ENCODE measurements at places on chromosomes 1 and 21.

DNA sequence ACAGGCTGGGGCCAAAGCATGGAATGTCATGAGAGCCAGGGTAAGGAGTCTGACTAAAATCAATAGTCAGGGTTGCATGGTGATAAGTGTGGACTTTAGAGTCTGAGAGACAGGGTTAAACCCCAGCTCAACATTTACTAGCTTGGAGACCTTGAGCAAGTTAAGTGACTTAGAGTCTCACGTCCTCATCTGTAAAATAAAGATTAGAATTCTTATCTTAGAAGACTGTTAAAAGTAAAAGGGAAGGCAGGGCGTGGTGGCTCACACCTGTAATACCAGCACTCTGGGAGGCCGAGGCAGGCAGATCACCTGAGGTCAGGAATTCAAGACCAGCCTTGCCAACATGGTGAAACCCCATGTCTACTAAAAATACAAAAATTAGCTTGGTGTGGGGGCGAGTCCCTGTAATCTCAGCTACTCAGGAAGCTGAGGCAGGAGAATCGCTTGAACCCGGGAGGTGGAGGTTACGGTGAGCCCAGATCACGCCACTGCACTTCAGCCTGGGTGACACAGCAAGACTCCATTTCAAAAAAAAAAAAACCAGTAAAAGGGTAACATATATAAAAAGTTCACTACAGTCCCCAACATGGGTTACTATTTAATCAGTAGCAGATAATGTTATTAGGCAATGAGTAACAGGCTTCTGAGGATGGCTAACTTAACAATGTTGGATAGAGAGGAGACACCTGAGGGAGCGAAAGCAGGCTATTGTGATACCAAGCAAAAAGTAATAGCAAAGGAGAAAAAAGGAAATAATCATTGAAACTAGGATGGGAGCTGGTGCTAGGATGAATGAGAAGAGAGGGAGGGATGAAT lies 20.8 kb downstream of the TMCO1 start:
- DNase-seq, result no peak

- no peak for DNase-seq
Measured at GRCh38 chr1:167612587-167613385, 17.2 kb upstream of the RCSD1 start.

DNA sequence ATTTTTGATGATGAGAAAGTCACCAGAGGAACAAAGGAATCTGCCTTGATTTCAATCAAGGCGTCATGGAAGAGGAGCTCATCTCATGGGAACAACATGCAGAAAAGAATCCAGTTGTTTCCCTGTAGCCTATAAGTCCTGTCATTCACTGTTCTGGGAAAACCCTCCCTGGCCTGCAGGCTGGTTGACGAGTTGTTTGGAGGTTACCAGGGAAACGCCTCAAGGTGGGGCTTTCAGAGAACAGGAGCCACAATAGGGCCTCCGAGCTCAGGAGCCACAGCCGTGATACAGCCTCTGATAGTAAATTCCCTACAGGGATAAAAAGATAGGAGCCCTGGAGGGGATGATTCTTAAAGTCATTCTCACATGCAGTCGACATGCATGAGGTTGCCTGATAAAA lies 135.2 kb downstream of the PSMG1 start:
- DNase-seq, result no peak

DNA sequence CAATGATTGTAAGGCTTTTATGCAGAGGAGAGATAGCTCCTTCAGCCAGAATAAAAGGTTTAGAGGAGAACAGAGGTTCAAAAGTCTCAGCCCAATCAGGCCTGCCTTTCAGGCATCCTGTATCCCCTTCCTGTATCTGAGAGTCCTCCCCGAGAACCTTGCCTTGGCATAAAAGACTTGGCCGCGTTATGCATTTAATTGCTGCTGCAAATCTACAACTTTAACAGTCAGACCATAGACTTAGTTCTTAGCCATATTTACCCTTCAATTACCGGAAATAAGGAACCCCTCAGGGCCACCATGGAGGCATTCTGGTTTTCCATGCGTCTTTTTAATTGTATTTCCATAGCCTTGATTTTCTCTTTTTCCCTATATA lies 18.3 kb upstream of the HYI start:
- no peak for DNase-seq

GRCh38 chr1:209626346-209627026 lies 25.7 kb downstream of the LAMB3 start:
- DNase-seq, result no peak

DNA sequence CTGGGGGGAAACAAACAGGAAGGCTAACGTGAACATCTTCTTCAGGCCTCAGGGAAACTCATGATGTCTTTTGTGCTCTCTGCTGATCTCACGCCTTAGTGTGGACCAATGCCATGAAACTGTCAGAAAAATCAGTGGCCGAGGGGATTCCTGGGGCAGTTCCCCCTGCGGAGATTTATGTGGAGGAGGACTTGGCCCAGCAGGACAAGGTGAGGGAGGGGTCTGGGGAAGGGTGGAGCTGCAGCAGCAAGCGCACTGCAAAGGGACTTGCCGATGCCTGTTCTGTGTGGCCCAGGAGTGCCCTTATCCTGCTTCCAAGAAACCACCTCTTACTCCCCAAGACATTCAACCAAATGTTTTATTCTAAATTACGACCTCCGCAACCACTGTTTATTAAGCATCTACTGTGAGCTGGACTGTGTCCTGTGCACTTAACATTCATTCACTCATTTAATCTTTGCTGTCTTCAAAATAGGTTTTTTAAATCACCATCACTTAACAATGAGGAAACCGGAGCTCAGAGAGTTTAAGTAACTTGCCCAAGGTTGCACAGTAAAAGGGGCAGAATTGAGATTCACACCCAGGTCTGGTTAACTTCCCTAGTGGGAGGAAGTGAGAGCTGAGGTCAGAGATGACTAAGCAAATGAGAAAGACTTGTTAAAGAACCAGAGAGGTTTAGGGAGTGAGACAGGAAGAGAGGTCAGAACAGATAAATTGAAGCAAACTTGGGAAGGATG lies 49.7 kb downstream of the FHAD1 start:
- no peak for DNase-seq

- DNase-seq, result no peak
Measured at GRCh38 chr1:60670302-60670701, 412.1 kb upstream of the NFIA start.

DNA sequence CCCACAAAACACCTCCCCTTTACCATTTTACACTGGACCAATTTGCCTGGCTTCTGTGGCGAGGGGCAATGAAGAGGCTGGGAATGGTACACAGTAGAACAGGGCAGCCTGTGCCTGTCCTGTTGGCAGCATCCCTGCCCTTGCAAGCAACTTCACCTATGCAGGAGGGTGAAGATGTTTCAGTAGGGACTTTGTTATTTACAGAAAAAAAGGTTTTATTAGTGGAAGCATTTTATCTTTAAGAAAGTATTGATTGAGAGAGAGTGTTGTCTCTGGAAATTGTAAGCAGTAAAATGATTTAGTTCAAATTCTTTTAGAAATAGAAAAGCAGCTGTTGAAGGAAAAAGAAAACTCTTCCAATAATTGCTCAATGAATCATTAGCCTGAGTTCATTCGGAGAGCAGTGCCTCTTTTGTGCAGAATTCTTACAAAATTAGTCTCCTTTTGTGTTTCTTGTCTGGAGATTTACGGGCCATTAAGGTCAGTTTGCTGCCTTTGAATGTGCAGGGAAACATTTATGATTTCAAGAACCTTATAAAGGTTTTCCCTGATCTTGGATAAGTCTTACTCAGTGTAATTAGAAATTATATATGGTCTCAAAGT lies 49.1 kb downstream of the HHAT start:
- no peak for DNase-seq

DNA sequence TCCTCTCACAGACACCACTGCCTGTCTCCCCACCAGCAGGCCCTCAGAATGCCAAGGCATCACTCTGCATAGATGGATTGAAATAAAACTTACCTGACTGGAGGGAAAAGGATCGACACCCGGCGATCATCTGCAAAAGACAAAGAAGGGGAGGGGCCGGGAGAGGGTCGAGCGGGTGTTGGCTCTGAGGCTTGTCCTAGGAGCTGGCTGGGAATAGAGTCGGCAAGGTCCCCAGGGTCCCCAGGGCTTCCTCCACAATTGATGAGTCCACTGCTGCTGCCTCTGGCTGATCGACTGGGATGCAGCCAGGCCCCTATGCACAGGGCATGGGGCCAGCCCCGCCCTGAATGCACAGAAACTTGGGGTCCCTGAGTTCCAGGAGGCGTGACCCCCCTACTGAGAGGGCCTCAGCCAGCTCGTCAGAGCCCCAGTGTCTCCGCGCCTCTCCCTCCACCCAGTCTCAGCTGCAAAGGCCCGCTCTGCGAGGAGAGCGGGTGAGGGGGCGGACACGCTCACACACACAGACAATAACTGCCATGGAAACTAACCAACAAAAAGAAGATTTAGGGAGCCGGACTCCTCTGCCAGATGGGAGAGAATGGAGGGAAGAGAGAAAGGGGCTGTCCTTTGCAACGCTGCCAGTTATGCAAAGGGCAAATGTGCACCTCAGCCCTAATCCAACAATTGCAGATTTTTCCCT lies at the start of gene KLHDC8A:
KLHDC8A (minus strand) TSS at position 483 of the 700 bp plus-strand sequence. CDS start 13,318 bp downstream, outside the sequence.
- DNase-seq, result no peak

DNA sequence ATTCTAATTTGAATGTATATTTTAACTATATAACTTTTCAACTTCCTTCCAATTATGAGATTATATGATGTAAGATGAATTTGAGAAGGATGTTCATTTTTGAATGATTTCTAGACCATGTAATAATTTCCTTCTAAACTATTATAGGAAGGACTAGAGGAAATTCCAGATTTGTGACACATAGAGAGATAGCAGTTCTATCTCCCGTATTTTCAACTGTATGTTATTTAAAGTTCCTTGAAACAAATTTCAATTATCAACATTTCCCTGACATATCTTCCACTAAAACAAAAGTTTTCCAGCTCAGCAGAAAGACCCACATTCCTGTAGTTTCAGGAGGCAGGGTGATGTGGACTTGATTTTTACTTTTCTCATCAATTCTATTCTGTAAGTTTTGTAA lies 396.7 kb upstream of the C1orf87 start:
- no peak for DNase-seq

- DNase-seq, result no peak
Measured at GRCh38 chr1:158951956-158952355, 20.6 kb downstream of the PYHIN1 start.

- DNase-seq, result no peak
Measured at GRCh38 chr1:28716336-28716735, 20.4 kb upstream of the YTHDF2 start.
